Fibroblast of skin of right quadriceps (primary cell): ENCODE measurements at places on chromosomes 7 and 10.

DNA sequence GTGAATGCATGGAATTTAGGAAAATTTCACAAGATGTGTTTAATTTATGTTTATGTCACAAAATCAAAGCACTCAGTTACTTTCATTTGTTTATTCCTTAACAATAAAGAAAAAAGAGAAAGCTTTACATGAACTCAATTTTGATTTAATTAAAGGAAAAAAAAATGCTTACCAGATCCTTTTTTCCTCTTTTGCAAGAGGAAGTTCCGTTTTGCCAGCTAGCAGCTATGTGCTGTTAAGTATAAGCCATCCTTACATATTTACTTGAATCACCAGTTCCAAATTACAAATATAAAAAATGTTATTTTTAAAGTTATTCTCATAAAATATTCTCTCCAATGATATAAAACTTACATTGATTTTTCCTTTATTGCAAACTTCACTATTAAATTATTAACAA is 12.7 kb downstream of the MRC1 start:
- no peak for DNase-seq

DNA sequence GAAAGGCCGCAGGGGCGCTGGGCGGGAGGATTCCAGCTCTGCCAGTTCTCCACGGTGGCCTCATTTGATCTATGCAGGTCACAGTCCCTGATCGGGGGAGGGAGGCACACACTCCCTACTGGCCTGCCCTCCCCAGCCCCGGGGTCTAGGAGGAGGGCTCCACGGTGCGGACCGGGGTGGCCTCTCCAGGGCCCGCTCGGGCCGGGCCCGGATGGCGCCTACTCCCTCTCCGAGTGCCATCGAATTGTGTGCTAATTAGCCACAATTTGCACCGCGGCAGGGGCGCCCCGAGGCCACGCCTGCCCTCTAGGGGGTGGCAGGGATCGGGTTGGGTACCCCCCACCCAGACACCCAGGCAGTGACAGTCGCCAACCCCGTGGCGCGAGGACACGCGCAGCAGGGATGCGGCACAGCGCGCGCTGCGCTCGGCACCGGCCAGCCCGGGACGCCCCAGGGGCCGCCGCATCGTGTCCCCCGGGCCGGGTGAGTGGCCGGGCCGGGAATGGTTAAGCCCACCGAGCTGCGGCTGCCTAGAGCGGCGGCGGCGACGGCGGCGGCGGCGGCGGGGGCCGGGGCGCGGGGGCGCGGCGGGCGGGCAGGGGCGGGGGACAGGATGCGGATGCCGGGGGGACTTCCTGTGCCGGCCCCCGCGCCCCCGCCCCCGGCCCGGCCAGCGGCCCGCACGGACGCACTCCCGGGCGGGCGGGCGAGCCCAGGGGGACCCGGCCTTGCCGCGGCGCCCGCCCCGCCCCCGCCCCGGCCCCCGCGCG is at the start of gene ZNF853:
Gene ZNF853, plus strand, starts transcription at position 658 of the 770 bp plus-strand sequence. CDS start 565 bp downstream, outside the sequence.
- no peak for DNase-seq

- no peak for DNase-seq
These were observed 20.3 kb downstream of the TLX1 start for GRCh38 chr10:101151395-101151794.

GRCh38 chr7:116683786-116684185 is 11.8 kb downstream of the MET start:
- DNase-seq, result no peak

DNA sequence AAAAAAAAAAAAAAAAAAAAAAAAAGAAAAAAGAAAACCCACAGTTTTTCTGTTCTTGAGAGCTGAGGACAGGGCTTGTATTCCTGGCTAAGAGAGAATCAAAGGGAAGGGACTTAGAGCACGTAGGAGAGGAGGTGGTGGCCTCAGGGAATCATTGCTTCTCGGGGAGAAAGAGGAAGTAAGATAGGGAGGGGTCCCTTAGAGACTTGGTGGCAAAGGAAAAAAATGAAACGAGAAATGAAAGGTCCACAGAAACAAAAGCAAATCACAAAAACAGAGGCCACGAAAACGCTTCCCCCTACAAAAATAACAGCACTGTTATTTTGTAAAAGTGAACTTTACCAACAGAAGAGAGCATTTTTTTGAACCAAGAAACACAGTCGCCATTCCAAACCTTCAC is 323.1 kb upstream of the GALNT17 start:
- no peak for DNase-seq

DNA sequence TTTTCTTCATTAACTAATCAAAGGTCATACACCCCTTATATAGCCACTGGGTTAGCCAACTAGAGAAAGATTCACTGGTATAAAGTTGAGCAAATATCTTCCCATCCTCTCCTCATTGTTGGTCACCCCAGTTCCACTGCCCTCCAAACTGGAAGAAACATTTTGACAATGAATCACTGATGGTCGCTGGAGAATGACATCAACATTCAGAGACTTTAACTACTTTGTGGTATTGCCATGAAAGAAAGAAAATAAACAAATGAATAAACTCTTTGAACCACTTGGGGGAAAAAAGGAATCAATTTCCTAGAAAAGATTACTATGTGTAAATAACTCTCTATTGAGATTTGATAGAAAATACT is 23.4 kb downstream of the HYCC1 start:
- DNase-seq, result peak; percentile 78

- no peak for DNase-seq
These were observed 551.7 kb upstream of the LRRN3 start for GRCh38 chr7:110539216-110539615.

GRCh38 chr10:78335691-78336401 is 302.2 kb downstream of the RPS24 start:
- DNase-seq, result peak; percentile 6

GRCh38 chr10:70494966-70495365 is 16.4 kb downstream of the PALD1 start:
- DNase-seq, result no peak

DNA sequence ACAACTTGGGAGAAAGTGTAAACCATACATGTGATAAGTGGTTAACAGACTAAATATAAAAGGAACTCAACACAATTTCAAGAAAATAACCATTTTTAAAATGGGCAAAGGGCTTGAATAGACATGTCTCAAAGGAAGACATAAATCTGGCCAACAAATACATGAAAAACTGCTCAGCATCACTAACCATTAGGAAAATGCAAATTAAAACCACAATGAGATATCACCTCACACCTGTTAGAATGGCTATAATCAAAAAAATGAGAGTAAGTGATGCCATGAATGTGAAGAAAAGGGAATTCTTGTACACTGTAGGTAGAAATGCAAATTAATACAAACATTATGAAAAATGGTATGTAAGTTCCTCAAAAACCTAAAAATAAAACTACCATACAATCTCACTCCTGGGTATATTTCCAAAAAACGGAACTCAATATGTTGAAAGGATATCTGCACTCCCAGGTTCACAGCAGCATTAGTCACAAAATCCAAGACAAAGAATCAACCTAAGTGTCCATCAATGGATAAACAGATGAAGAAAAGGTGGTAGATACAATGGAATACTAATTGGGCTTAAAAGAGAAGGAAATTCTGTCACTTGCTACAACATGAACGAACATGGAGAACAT is 5.6 kb downstream of the SNX13 start:
- DNase-seq, result no peak

DNA sequence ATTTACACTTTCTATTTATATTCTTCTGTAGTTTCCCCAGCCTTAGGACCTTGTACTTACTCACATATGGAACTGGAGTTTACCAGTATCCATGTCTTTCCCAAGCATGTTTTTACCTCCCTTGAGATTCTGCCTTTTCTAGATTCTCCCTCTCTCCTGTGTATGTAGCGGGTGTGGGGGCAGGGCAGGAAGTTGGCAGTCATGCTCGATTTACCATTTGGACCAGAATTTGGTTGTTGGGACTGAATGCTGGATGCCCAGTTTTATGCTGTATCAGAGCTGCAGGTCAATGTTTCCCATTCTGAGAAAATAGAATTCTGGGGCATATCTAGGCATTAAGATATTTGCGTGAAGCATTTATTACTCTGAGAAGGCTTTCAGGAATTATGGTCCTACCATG is 14.2 kb downstream of the INPP5F start:
- DNase-seq, result no peak

DNA sequence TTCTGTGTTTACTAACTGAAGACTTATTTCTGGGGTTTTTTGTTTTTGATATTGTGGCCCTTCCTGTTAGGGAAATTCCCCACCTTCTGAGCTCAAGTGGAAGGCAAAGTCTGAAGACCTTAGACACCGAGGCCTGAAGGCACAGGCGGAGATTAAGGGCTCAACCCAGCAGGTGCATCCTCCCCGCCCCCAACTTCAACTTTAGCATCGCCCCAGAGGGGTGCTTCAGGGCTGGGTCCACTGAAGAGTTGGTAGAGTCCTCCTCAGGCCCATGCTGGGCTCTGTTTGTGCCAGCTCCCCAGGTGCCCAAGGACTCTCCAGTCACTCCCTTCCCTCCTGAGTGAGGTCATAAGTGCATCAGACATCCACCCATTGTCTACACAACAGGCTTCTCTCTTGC is 9.4 kb upstream of the PPIA start:
- no peak for DNase-seq
